ENCODE measurements at places on chromosomes 16 and 17. TPM values are rescaled to one million over a fixed set of nuclear protein-coding genes. Genes with fewer than 3 reads are reported as not detected.

- DNase-seq: no peak
- no peak overlapping the region for H3K4me3 ChIP-seq
- no peaks in the 10 kb centered on the region for H3K27me3 ChIP-seq
- H3K27ac ChIP-seq: no peak overlapping the region
- H3K36me3 ChIP-seq: no peaks in the 10 kb centered on the region
These were observed 712.2 kb downstream of the CDH8 start for GRCh38 chr16:61324044-61324443.

- peak; percentile 52 for DNase-seq
- no peaks in the 10 kb centered on the region for H3K27me3 ChIP-seq
- no peaks in the 10 kb centered on the region for H3K4me1 ChIP-seq
These were observed 30.6 kb upstream of the MMD start for GRCh38 chr17:55452139-55452790.

GRCh38 chr16:66286527-66286926, 80.0 kb upstream of the CDH5 start:
- no peak for DNase-seq
- H3K27me3 ChIP-seq: no peaks in the 10 kb centered on the region
- no peaks in the 10 kb centered on the region for H3K36me3 ChIP-seq
- H3K27ac ChIP-seq: no peak overlapping the region
- H3K4me3 ChIP-seq: no peak overlapping the region

DNA sequence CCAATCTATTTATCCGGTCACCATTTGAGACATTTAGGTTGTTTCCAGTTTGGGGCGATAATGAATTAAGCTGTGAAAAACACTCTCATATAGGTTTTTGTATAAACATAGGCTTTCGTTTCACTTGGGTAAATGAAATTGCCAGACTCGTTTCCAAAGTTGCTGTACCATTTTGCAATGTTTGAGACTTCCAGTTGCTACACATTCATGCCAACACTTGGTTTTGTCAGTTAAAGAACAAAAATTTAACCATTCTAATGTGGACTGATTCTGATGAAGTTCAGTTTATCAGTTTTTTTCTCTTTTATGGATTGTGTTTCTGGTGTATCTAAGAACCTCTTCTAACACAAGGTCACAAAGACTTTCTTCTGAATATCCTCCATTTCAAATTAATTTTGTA, 52.4 kb downstream of the YPEL2 start:
- peaks cover 3% of the 10 kb centered on the region for H3K36me3 ChIP-seq
- H3K4me3 ChIP-seq: no peak overlapping the region
- no peak overlapping the region for H3K27ac ChIP-seq

- peaks cover 3% of the 10 kb centered on the region for H3K4me1 ChIP-seq
- no peak overlapping the region for H3K27ac ChIP-seq
- H3K4me3 ChIP-seq: no peak overlapping the region
- no peaks in the 10 kb centered on the region for H3K27me3 ChIP-seq
These were observed 38.7 kb upstream of the FOXJ1 start for GRCh38 chr17:76179496-76180467.

- no peak for DNase-seq
- no peaks in the 10 kb centered on the region for H3K36me3 ChIP-seq
- H3K27me3 ChIP-seq: peaks cover 14% of the 10 kb centered on the region
- H3K4me3 ChIP-seq: no peak overlapping the region
- no peaks in the 10 kb centered on the region for H3K4me1 ChIP-seq
These were observed 56.7 kb downstream of the SKAP1 start for GRCh38 chr17:48373130-48373830.

DNA sequence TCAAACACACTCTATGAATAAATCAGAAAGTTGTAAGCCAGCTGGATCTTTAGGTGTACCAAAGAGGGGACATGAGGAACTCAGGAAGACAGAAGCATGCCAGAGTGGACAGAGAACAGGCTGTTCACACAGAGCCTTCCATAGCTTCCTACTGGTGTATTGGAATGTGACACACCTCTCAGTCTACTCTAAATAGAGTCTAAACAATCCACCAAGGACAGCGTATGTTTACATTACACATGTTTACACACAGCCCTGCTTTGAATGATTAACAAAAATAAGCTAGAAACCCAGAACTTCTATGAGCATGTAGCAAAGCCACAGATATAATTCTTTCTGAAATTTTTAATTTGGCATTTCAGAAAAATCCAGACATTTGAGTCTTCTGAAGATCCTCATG, 1279.0 kb upstream of the CDH8 start:
- H3K4me3 ChIP-seq: no peak overlapping the region
- H3K4me1 ChIP-seq: no peaks in the 10 kb centered on the region
- no peaks in the 10 kb centered on the region for H3K27me3 ChIP-seq
- no peak overlapping the region for H3K27ac ChIP-seq

The CCR7 gene
- 0.75 TPM for total RNA-seq

Measured in heart left ventricle (tissue), 16 donors.